ENCODE measurements at places on chromosomes 6 and 20.

- no peak for DNase-seq
Measured at GRCh38 chr6:5338177-5338960, 77.1 kb downstream of the FARS2 start.

DNA sequence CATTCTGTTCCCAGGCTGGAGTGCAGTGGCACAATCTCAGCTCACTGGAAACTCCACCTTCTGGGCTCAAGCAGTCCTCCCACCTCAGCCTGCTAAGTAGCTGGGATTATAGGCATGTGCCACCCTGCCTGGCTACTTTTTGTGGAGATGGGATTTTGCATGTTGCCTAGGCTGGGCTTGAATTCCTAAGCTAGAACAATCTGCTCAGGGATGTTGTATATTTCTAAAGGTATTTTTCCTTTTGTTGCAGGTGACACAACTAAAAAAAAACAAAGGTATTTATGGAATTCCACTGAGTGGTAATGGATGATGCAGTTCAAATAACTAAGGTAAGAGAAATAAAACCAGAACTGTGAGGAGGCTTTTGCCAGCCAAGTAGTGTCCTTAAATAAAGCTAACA, 49.7 kb downstream of the PTPRA start:
- DNase-seq = no peak

GRCh38 chr20:33263784-33264183, 19.2 kb upstream of the BPIFB1 start:
- DNase-seq = no peak

- no peak for DNase-seq
Measured at GRCh38 chr6:129287231-129288177, 404.6 kb downstream of the LAMA2 start.

GRCh38 chr20:24632581-24632980, 163.2 kb downstream of the SYNDIG1 start:
- DNase-seq = no peak

DNA sequence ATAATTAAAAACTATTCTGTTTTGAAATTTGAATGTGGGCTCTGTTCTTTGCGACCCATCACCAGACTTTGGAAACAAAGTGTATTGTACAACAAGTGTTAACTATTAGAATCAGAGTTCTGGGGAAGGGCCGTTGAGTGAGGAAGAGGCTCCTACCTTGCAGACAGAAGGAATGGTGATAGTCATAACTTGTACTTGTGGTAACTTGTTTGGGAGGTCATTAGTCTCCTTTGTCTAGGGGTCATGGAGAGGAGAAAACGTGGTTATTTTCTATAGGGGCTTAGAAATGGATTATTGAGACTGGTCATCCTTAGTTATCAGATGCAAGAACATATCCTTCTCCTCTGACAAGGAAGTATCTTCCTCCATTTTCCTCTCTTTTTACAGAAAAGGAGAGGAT, 174.8 kb downstream of the BMP2 start:
- DNase-seq = no peak

GRCh38 chr6:62328607-62329006, 42.6 kb upstream of the KHDRBS2 start:
- no peak for DNase-seq

GRCh38 chr6:32046450-32047083, 8.4 kb downstream of the CYP21A2 start:
- DNase-seq = no peak

DNA sequence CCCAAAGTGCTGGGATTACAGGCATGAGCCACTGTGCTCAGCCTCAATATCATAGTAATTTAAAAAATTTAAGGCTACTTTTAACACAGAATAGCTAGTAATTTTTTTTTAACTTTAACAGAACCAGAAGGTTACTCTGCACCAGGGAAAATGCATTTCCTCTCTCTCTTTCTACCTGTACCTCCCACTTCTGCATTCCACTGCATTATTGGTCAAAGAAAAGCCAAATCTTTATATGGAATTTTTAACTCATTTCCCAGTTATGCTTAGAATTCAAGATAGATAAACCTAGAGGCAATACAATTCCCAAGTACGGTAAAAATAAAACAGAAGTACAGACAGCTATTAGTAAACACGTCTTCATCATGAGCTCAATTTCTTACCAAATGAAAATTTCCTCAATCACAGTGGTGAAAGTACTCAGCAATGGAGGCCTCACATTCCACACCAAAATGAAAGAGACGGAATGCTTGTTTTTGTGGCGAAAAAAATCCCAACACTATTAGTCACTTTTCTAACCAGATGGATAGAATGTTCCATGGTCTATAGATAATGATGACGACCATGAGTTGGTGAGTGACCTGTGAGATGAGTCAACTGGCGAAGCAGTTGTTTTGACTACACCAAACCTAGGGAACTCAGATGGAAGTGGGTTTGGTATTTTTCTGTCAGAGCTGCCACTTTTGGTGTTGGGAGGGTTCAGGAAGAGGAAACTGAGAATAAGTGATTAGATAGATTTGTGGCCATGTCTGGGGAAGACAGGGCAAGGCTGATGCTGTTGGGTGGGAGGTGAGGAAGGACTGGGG, 104.7 kb upstream of the SGK1 start:
- DNase-seq = peak; percentile 96

DNA sequence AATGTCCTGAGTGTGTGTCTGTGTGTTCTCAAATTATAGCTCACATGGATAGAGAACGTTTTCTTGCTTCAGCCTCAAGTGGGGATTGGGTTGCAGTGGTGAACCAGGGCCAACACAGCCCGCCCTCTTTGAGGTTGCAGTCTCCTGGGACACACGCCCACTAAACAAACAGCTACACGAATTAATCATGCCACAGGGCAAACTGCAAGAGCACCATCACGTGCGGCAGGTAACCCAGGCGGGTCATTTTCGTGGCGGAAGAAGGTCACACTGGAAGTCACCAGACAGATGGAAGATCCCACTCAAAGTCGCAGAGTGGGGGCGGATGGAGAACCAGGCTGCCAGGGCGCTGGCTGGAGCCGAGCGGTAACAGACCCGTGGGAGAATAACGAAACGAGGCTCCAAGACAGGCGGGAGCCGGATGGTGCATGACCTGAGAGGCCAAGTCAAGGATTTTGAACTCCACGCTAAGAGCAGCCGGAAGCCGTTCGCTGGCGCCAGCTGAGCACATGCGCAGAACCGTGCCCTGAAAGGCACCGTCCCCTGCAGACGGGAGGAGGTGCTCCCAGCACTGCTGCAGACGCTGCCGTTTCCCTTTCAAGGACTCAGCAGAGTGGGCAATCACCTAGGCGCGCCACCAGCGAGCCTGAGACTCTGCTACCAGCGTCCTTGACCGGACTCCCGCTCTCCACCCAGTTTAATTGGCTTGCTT, 10.7 kb downstream of the DLL1 start:
- DNase-seq = no peak

- DNase-seq = peak; percentile 36
Measured at GRCh38 chr6:16816891-16817290, 55.6 kb upstream of the ATXN1 start.

DNA sequence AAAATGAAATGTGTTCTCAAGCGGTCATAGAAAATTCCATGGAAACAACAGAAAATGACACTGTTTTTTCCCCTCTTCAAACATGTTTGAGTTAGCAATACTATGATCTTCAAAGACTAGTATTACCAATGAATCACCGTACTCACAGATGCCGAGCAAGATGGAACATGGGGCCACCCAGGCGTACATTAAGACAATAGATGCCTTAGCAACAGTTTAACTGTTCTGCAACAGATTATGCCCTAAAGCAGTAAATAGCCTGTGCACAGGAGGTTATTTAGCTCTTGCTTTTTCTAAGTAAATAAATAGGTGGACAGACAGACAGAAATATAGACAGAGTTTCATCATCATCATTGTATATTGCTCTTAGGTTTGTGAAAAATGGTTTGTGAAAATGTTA, 284.0 kb upstream of the DEFB112 start:
- DNase-seq = no peak

- DNase-seq = peak; percentile 86
Measured at GRCh38 chr6:35452183-35453090, at the start of gene FANCE. Gene FANCE (plus strand): TSS chr6:35452338. CDS start chr6:35452546, 208 bp downstream.

GRCh38 chr20:49799698-49800097, 12.9 kb upstream of the SLC9A8 start:
- peak; percentile 15 for DNase-seq

- no peak for DNase-seq
Measured at GRCh38 chr6:3289664-3290055, 30.9 kb downstream of the PSMG4 start.

GRCh38 chr6:66199171-66199570, 492.1 kb upstream of the EYS start:
- DNase-seq = no peak

DNA sequence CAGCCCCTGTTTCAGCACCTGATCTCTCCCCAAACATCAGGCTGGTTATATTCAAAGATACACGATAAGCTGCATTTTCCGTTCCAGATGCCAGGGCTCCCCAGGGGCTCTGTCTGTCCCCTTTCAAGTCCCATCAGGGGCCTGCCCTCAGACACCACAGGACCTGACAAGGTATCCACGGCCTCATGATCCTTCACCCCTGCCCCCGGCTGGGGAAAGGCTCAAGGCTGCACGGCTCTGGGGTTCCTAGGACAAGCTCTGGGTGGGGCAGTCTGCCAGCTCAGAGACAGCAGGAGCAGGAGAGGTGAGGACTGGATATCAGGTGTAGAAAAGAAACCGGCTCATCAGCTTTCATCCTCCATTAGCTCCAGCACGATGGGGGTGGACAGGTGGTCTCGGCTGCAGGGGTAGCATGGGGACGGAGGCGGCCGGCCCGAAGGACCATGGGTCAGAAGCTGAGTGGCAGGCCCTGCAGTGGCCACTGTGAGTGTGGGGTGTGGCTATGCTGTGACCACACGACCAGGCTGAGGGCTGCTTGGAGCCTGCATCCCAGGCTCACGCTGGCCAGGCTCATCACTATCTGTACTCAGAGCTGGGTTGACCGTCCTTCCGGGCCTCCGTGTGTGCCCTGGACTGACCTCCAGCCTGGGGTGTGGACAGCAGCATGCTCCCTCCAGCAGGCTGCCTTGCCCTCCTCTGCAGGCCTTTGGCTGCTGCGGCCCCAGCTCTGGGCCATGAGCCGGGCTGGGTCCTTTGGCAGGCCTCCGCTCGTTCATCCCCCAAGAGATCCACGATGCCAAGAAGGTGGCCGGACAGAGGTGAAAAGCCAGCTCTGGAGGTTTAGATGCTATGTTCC, 386.2 kb downstream of the THBS2 start:
- no peak for DNase-seq

GRCh38 chr6:167984876-167985604, 12.4 kb upstream of the KIF25 start:
- DNase-seq = no peak

- DNase-seq = peak; percentile 76
Measured at GRCh38 chr20:22688485-22688884, 104.1 kb upstream of the FOXA2 start.

DNA sequence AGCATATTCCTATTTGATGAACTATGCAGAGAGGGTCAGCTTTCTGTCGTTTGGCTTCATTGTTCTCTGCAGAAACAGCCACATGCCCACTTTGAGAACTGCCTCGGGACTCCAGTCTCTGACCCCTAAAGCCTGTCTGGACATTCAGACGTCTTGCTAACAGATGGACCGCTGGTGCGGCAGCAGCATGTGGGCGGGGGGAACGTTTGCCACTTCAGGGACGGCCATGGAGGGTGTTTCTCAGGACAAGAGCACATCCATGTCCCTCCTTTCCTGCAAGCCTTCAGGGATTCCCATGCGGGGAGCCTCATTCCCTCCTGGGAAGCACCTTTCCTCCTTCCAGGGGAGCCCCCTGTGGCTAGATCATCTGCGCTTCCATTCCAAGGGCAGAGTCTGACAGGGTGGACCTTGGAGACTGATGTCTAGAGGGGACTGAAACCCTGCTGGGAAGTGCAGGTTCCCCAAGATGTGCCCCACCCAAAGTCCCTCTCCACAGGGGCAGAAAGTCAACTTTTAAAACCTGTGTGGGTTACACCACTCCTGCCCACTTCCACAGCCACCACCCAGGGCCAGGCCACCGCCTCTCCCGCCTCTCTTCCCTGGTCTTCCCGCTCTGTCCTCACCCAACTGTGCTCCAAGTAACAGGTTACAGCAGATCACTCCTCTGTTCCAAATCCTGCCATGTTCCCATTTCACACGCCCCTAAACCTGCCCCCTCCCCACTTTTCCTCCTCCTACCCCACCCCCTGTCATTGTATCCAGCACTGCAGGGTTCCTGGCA, 94.8 kb upstream of the PMEPA1 start:
- DNase-seq = no peak

GRCh38 chr6:136961848-136962247, 39.7 kb downstream of the SLC35D3 start:
- DNase-seq = no peak

DNA sequence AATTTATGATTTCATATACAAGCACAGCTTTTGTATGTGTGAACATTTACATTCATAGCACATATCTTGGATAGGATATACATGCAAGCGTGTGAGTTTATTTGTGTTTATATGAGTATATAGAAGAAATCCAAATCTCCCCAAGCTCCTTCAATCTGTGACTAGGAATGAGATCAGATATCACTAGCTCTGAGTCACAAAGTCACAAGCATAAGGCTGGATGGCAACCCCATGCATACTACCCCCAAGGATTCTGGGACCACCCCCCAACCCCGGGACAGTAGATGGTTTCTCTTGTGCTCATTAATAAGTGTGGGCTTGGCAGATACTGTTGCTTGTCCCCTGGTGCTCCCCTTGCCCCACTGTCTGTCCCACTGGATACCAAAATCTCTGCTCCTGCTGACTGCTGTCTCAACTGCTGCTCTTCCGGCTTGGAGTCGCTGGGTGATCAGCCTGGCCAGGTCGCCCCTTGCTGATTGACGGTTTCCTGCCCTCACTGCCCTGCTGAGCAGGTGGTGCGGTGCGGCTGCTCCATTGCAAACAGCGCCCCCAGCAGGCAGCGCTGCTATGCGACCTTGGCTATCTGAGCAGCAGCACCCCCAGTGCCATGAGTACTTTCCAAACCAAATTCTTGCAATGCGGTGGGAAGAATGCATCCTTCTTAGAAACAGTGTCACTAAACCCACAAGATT, 279.4 kb downstream of the CD83 start:
- DNase-seq = no peak

- no peak for DNase-seq
Measured at GRCh38 chr6:138278326-138278725, 60.0 kb upstream of the PBOV1 start.

DNA sequence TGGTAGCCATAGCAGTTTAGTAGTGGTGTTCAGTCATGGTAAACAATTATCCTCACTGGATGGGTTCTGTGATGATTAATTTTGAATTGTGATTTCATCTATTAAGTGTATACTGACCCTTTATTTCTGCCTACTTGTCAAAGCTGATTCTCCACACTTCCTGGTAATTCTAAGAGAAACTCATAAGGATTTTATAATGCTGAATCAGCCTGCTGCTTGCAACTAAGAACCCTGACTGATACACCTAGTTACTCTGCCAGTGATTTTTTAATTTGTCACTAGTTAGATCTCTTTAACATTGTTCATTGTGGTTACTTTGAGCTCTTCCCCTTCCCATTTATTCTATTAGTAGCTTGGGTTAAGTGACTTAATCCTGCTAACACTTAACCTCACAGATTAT, 8.6 kb downstream of the CDC40 start:
- DNase-seq = no peak

GRCh38 chr20:21096321-21097043, 9.7 kb downstream of the LINC00237 start:
- peak; percentile 71 for DNase-seq
